ENCODE measurements at places on chromosomes 4 and X.

DNA sequence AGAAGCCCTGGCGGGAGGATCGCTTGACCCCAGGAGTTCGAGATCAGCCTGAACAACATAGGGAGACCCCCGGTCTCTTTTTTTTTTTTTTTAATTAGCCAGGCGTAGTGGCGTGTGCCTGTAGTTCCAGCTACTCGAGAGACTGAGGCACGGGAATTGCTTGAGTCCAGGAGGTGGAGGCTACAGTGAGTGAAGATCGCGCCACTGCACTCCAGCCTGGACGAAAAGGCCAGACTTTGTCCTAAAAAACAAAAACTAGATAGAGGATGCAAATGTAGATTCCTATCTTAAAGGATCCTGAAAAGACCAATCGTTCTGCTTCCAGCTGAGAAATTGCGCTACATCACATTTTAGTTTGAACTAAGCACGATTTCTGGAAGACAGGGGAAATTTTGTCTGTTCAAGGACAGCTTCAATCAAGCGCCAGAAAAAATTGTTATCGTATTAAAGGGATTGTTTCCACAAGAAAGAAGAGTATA lies 627 bp upstream of the HSD17B11 start:
- no peak for DNase-seq

DNA sequence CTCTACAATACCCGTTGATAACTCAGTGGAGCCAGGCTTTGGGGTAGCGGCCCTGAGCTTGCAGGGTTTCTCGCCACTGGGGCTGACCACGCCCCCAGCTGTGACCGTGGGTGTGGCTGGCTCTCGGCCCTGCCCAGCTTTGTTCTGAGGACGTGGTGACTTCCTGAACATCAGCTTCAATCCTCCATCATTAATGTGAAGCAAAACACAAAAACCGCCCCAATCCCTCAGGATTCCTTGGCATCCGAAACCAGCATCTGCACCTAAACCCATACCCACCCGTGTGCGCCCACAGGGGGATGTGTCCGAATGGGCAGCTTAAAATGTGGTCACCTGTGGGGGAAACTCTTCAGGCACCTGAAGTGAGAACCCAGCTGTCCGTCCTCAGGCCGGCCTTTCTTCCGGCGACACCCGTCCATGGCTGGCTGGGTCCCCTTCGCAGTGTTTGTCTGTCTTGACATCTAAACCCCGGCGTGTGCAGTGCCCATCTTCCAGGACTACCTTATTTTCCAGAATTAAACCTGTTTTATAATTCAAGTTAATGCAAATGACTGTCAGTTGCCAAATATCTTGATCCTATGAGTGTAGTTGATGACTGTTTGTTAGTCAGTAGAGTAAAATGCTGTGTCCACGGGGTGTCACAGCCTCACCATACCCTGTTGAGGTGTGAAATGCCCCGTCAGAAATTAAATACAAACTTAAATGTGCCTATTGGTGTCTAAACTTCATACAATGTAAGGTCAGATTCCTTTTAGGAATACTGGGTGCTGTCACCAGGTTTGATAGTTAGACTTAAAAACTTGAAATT lies 27.3 kb downstream of the NELFA start:
- DNase-seq, result no peak

GRCh38 chr4:180423712-180424057 lies 1819.5 kb upstream of the TENM3 start:
- DNase-seq, result no peak

- DNase-seq, result no peak
These were observed 321.0 kb upstream of the CPEB2 start for GRCh38 chr4:14681330-14681729.

- no peak for DNase-seq
These were observed 36.6 kb downstream of the SAT1 start for GRCh38 chrX:23819385-23820234.

All from nucleus accumbens (tissue), 56 donors.